ENCODE measurements at places on chromosomes 1 and 21.

- DNase-seq: no peak
Observed at GRCh38 chr21:42746593-42747275, 93.3 kb downstream of the PDE9A start.

GRCh38 chr1:54397090-54397591 is 9.1 kb downstream of the SSBP3 start:
- DNase-seq: no peak

DNA sequence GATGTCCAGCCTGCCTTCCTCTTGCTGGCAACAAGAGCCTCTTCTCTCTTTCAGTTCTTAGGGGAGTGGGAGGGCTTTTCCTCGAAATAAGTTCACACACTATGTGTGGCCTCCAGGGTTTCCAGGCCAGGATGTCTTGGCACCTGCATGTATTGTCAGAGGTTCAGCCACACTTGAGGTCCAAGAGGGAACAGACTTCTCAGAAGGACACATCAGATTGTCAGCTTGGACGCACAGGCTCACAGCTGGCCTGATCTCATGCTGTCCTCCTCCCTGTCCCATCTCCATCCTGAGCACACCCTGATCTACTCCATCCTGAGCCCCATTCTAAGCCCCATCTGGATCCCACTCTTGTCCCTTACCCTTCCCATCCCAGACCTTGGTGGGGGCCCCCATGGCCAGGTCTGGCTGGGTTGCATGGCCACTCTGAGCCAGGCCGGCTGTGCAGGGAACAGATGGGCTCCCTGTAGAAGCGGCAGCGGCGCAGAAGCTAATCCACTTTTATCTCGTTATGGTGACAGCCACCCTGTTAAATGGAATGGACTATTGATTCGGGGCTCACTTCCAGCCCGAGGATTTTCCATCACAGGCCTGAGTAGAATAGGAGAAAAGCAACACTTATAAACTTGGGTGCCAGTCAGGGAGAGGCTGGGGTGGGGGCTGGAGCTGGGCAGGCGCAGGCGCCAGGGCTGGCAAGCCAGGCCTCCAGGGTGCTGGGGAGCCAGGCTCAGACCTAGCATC is 85.1 kb upstream of the CSF3R start:
- DNase-seq: no peak

DNA sequence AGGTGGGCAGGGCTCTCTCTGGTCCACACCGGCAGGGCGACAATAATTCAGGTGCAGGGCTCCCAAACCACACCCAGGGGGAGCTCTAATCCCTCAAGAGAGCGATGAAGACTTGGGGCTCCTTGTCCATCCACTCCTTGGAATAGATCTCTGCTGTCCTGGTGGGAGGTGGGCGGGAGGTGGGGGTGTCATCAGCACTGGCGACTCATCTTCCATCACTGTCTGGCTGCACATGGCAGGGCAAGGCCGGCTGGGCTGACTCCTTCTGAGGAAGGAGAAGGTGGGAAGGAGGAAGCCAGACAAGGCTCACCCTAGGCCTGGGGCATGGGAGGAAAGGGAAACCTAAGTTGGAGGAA is 29.3 kb downstream of the TNNT2 start:
- peak; percentile 69 for DNase-seq

DNA sequence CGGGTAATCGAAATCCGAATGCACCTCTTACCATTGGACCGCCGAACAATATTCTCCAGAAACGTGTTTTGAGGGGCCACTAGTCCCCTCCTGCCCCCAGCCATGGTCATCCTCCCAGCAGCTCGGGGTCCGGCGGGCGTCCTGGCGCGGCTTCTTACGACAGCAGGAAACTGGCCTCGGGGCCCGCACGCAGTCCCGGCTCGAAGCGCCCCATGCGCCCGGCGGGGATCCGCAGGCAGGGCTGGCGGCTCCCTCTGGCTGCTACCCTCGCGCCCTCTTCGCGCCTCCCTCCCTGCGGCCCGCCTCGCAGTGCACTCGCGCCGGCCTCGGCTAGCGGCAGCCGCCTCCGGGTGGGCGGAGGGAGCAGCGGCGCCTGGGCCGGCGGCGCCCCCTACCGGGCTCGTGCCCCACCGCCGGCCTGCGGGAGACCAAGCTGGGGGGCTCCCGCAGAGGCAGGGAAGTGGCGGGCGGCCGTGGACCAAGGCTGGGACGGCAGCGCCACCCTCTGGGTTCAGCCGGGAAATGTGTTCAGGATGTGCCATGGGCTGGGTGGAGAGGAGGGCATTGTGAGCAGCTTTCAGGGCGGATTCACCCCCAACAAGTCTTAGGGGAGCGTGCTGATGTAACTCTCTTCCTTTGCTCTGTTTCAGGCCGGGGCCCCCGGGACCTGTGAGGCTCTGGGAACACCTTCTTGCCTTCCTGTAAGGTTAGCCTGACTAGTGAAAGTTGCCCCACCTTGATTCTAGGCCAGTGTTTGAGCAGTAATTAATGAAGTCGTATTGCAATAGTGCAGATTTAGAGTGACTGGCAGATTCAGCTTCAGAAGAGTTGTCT is at the start of gene KCNH1:
KCNH1 (minus strand) TSS at position 313 of the 834 bp plus-strand sequence; CDS start at position 110, 203 bp downstream.
- DNase-seq: no peak

DNA sequence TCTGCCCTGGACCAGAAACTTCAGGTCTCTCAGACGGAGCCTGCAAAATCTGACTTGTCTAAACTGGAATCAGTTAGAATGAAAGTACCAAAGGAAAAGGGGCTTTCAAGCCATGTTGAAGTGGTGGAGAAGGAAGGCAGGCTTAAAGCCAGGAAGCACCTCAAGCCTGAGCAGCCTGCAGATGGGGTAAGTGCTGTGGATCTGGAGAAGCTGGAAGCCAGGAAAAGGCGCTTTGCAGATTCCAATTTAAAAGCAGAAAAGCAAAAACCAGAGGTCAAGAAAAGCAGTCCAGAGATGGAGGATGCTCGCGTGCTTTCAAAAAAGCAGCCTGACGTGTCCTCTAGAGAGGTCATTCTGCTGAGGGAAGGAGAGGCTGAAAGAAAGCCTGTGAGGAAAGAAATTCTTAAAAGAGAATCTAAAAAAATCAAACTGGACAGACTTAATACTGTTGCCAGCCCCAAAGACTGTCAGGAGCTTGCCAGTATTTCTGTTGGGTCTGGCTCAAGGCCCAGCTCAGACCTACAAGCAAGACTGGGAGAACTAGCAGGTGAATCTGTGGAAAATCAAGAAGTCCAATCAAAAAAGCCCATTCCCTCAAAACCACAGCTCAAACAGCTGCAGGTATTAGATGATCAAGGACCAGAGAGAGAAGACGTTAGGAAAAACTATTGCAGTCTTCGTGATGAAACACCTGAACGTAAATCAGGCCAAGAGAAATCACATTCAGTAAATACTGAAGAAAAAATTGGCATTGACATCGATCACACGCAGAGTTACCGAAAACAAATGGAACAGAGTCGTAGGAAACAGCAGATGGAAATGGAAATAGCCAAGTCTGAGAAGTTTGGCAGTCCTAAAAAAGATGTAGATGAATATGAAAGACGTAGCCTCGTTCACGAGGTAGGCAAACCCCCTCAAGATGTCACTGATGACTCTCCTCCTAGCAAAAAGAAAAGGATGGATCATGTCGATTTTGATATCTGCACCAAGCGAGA is 46.6 kb downstream of the ZBTB17 start:
- no peak for DNase-seq
